ENCODE measurements at places on chromosomes 4 and X. TPM values are rescaled to one million over a fixed set of nuclear protein-coding genes. Genes with fewer than 3 reads are reported as not detected.

PCDH10 gene
- 0.45 TPM for polyA plus RNA-seq

STATH gene
- polyA plus RNA-seq = not detected

PRKG2 gene
- 2.5 TPM for polyA plus RNA-seq

OCIAD1 gene
- 227 TPM for polyA plus RNA-seq

DGAT2L6 gene
- polyA plus RNA-seq = not detected

C4orf51 gene
- not detected for polyA plus RNA-seq

SLC7A11 gene
- 1.5 TPM for polyA plus RNA-seq

TMEM271 gene
- polyA plus RNA-seq = not detected

CDS1 gene
- polyA plus RNA-seq = 21.0 TPM

CFP gene
- 7.0 TPM for polyA plus RNA-seq

EDA2R gene
- 0.82 TPM for polyA plus RNA-seq

TEX11 gene
- not detected for polyA plus RNA-seq

ANOS1 gene
- polyA plus RNA-seq = 34.1 TPM

PSAPL1 gene
- 0.08 TPM for polyA plus RNA-seq

DMD gene
- 59.6 TPM for polyA plus RNA-seq

VCX3A gene
- not detected for polyA plus RNA-seq

RHOXF2B gene
- polyA plus RNA-seq = 0.14 TPM

ADH1A gene
- polyA plus RNA-seq = 17.6 TPM

OCRL gene
- 27.1 TPM for polyA plus RNA-seq

TLR10 gene
- polyA plus RNA-seq = 0.78 TPM

TMPRSS11A gene
- polyA plus RNA-seq = 0.10 TPM

NKX6-1 gene
- polyA plus RNA-seq = 0.21 TPM

TSPAN7 gene
- 43.4 TPM for polyA plus RNA-seq

SYN1 gene
- 5.3 TPM for polyA plus RNA-seq

TRPC5OS gene
- polyA plus RNA-seq = not detected

KIAA1210 gene
- 0.65 TPM for polyA plus RNA-seq

FOXR2 gene
- polyA plus RNA-seq = not detected

TEX13D gene
- not detected for polyA plus RNA-seq

CTAG1B gene
- polyA plus RNA-seq = not detected

CCDC160 gene
- polyA plus RNA-seq = 3.1 TPM

FGFBP2 gene
- polyA plus RNA-seq = 0.64 TPM

GK2 gene
- polyA plus RNA-seq = not detected

HOPX gene
- 33.9 TPM for polyA plus RNA-seq

DMRTC1 gene
- polyA plus RNA-seq = not detected

FHIP1A gene
- 6.8 TPM for polyA plus RNA-seq

LRRC66 gene
- 0.38 TPM for polyA plus RNA-seq

CT55 gene
- polyA plus RNA-seq = 0.43 TPM

HS6ST2 gene
- polyA plus RNA-seq = 12.7 TPM

CPZ gene
- polyA plus RNA-seq = 1.3 TPM

HPSE gene
- 1.9 TPM for polyA plus RNA-seq

BANK1 gene
- 2.3 TPM for polyA plus RNA-seq

PAGE4 gene
- 0.59 TPM for polyA plus RNA-seq

CCNB3 gene
- 0.67 TPM for polyA plus RNA-seq
